ENCODE measurements at places on chromosomes 6 and 20. TPM values are rescaled to one million over a fixed set of nuclear protein-coding genes. Genes with fewer than 3 reads are reported as not detected.

FAM83D gene
- total RNA-seq, result 51.1 TPM

FOXQ1 gene
- not detected for total RNA-seq

KIZ gene
- total RNA-seq, result 15.0 TPM

ADGRF4 gene
- total RNA-seq, result not detected

CGA gene
- not detected for total RNA-seq

SUMO4 gene
- total RNA-seq, result 0.34 TPM

GATA5 gene
- not detected for total RNA-seq

SIRPB1 gene
- 4.5 TPM for total RNA-seq

BPIFB4 gene
- not detected for total RNA-seq

PNPLA1 gene
- total RNA-seq, result not detected

ZBTB46 gene
- 1.4 TPM for total RNA-seq

NOL7 gene
- 96.1 TPM for total RNA-seq

All from A375 (cell line).